ENCODE measurements at places on chromosomes 6 and 20. TPM values are rescaled to one million over a fixed set of nuclear protein-coding genes. Genes with fewer than 3 reads are reported as not detected.

GRCh38 chr20:45792317-45793118 is 764 bp downstream of the DNTTIP1 start:
- no peaks in the 10 kb centered on the region for H3K27me3 ChIP-seq
- H3K4me3 ChIP-seq: peak overlapping the region; percentile 71
- no peak for DNase-seq
- peaks cover 24% of the 10 kb centered on the region for H3K36me3 ChIP-seq
- H3K4me1 ChIP-seq: peaks cover 6% of the 10 kb centered on the region
- peak overlapping the region; percentile 82 for H3K27ac ChIP-seq

GRCh38 chr6:79410806-79411205 is 126.4 kb downstream of the LCA5 start:
- no peak overlapping the region for H3K4me3 ChIP-seq
- no peak overlapping the region for H3K27ac ChIP-seq
- DNase-seq: no peak
- H3K4me1 ChIP-seq: no peaks in the 10 kb centered on the region
- peaks cover 3% of the 10 kb centered on the region for H3K27me3 ChIP-seq

- DNase-seq: peak; percentile 14
- no peaks in the 10 kb centered on the region for H3K27me3 ChIP-seq
- H3K27ac ChIP-seq: no peak overlapping the region
Observed at GRCh38 chr6:121485359-121485811, 49.9 kb downstream of the GJA1 start.

DNA sequence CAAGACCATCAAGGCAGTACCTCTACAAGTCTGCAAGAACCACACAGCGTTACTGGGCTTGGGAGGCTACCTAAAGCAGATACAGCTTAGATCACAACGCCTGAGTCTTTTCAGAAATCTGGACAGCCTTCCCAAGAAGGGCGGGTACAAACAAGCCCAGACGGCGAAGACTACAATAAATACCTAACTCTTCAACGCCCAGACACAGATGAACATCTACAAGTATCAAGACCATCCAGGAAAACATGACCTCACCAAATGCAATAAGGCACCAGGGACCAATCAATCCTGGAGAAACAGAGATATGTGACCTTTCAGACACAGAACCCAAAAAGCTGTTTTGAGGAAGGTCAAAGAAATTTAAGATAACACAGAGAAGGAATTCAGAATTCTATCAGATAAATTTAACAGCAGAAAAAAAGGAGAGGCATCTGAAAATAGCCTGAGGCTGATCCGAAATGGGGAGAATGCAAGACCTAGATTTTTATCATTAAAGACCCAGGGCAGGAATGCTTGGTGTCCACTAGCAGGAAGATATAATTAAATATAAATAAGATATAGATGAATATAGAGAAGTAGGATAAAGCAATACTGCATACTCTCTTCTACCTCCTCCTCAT is 131.7 kb upstream of the COL21A1 start:
- DNase-seq: no peak
- H3K27ac ChIP-seq: no peak overlapping the region
- no peaks in the 10 kb centered on the region for H3K36me3 ChIP-seq
- peaks cover 4% of the 10 kb centered on the region for H3K4me1 ChIP-seq
- no peak overlapping the region for H3K4me3 ChIP-seq
- no peaks in the 10 kb centered on the region for H3K27me3 ChIP-seq

DNA sequence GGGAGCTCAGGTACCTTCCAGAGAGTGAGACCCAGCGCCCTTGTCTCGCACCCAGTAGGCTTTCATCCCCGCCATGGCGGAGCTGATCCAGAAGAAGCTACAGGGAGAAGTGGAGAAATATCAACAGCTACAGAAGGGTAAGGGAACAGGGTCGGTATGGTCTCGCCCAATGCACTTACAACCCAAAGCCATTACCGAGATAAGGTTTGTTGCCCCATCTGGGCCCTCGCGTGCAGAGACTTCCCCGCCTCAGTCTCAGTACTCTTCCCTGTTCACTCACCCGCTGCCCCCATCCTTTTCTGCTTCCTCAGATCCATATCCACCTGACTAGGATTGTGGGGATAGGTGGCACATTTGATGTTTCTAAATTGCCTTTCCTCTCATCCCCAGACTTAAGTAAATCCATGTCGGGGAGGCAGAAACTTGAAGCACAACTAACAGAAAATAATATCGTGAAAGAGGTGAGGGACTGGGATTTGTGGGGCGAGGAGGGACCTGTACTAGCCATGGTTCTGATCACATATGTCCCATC is 449 bp downstream of the PFDN6 start:
- peak overlapping the region; percentile 78 for H3K27ac ChIP-seq
- peaks cover 7% of the 10 kb centered on the region for H3K4me1 ChIP-seq
- H3K36me3 ChIP-seq: peaks cover 38% of the 10 kb centered on the region
- no peaks in the 10 kb centered on the region for H3K27me3 ChIP-seq

DNA sequence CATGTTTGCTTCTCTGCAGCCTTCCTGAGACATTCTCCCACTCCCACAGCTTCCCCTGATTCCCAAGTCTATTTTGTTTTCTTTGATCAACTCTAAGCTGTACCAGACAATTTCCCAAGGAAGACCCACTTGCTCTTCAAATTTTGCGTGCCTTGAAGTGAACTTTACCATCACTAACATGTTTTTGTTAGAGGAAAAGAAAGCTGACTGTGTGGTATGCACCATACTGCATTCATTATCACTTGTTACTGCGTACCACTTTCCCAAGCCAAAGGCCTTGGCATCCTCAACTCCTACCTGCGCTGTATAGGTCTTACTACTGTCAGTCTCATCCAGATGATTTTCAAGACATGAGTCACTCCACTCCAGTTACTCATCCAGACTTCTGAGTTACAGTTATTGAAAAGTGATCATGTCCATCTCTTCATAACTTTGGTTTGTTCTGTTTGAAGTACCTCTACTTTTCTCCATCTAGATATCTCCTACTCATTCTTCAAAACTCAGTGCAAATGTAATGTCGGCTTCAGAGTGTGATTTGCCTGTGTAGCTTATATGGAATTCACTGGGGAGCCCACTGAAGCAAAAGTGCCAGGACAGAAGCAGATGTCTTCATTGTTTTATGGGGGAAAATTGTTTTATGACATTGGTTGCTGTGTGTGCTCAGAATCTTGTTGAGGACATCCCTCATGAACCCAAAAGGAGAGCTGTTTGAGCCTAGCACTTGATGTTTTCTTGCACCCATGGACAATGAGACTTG is 5.2 kb downstream of the RPS12 start:
- no peaks in the 10 kb centered on the region for H3K27me3 ChIP-seq
- no peak overlapping the region for H3K27ac ChIP-seq
- H3K4me1 ChIP-seq: peaks cover 5% of the 10 kb centered on the region
- peak; percentile 51 for DNase-seq
- no peak overlapping the region for H3K4me3 ChIP-seq
- peaks cover 37% of the 10 kb centered on the region for H3K36me3 ChIP-seq

DNA sequence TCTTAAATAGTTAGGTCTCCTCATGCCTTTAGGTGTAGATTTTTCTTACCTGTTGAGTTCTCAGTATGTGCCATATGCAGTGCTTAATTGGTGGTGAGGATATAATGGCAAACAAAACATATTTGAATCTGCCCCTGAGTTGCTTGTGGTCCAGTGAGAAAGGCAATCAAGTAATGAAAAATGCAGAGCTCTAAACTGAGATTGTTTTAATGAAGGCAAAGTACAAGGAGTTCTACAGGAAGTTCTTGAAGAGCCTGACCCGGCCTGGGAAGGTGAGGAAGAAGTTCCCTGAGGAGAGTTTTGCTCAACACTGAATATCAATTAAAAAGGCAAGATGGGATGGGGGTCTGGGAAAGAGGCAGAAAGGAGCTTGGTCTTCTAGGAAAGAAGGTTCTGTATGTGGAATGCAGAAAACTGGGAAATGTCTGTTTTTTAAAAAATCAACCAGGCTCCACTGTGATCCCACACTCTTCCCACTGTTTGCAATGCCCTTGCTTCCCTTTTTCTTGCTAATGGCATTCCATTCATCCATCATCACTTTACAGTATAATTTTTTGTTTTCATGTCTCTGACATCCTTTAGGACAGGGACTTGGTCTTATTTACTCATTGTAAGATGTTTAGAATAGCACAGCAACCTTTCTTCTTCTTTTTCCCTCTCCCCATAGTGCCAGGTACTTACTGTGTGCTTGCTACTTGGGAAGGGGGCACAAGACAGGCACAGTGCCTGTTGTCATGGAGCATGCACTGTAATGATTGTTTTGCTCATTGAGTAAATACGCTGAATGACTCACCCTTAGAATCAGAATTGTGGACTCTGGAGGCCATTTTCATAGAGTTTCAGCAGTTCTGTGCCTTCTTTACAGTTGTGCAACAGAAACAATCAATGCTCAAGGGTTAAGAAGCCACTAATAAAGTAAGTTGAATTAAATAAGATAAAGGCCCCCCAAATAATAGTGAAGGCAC is 64.3 kb downstream of the ANKS1A start:
- DNase-seq: peak; percentile 80
- no peak overlapping the region for H3K4me3 ChIP-seq
- no peak overlapping the region for H3K27ac ChIP-seq

DNA sequence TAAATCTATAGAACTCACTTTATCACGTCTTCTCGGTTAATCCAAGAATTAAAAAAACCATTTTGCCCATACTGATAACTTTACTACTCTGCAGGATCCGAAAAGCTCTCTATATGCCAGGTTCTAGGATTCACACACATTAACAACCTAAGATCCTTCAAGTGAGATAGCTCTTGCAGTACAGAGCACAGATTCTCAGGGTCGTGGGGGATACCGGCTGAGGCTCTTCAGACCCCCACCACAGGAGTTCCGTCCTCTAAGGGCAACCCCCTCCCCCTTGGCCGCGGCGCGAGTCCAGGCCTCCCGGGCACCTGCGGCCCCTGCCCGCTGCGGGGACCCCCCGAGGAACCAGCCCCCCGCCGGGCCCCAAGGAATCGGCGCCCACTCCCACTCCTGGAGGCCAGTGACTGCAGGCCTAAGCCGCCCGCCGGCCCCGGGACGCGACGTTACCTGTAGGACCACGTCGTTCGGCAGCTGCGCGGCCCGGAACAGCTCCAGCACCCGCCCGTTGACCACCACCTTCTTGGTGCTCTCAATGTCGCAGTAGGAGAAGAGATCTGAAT is 892 bp downstream of the REPS1 start:
- H3K36me3 ChIP-seq: no peaks in the 10 kb centered on the region
- H3K27me3 ChIP-seq: no peaks in the 10 kb centered on the region
- peak overlapping the region; percentile 39 for H3K27ac ChIP-seq
- peaks cover 2% of the 10 kb centered on the region for H3K4me1 ChIP-seq
- peak; percentile 4 for DNase-seq
- H3K4me3 ChIP-seq: peak overlapping the region; percentile 78

The OR2H1 gene
- total RNA-seq: not detected

All from IMR-90 (cell line).